ENCODE measurements at places on chromosomes 7 and 10.

DNA sequence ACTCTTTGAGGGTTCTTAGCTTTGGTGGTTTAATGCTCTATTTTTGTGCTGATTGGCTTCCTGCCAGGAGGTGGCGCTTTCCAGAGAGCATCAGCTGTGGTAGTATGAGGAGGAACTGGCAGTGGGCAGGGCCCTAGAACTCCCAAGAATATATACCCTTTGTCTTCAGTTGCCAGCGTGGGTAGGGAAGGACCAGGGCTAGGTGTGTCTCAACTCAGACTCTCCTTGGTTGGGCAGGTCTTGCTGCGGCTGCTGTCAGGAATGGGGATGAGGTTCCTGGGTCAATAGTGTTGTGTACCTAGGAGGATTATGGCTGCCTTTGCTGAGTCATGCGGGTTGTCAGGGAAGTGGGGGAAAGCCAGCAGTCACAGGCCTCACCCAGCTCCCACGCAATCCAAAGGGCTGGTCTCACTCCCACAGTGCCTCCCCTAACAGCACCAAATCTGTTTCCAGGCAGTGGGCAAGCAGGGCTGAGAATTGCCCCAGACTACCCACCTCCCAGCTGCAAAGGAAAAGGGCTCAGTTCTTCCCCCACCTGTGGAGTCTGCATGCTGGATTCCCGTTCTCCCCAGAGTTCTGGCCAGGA is 191.5 kb downstream of the PHTF2 start:
- DNase-seq, result peak; percentile 14

- no peak for DNase-seq
Observed at GRCh38 chr10:13767676-13768178, 181.0 kb downstream of the PRPF18 start.

DNA sequence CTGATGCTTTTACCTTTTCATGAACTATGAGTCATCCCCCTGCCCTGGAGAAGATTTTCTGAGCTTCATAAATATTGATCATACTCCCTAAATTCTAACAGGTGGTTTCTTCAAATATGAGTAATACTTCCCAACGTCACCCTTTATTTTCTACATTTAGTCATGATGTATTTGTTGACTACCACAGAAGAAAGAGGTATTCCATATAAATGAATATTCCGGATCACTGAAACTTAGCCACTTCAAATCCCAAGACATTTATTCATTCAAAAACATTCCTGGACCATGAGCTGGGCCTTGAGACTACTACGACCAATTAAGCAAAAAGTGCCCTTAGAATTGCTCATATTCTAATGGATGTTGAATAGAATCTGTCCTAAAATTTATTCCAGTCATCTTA is 395.8 kb upstream of the NPVF start:
- no peak for DNase-seq

- DNase-seq, result no peak
Observed at GRCh38 chr7:83117466-83117865, 45.2 kb downstream of the PCLO start.
